Placental pericyte (primary cell): ENCODE measurements at places on chromosomes 16 and 17. TPM values are rescaled to one million over a fixed set of nuclear protein-coding genes. Genes with fewer than 3 reads are reported as not detected.

The KPNB1 gene
- 545 and 705 TPM in 2 replicates for total RNA-seq

The OR4D2 gene
- total RNA-seq: not detected in 2 replicates

The BTBD17 gene
- not detected in 2 replicates for total RNA-seq

The PITPNM3 gene
- 0.43 and 0.44 TPM in 2 replicates for total RNA-seq

The EFNB3 gene
- 0.72 and 1.5 TPM in 2 replicates for total RNA-seq

The CAPN15 gene
- 68.9 and 91.9 TPM in 2 replicates for total RNA-seq

The SOX9 gene
- total RNA-seq: 2.8 and 33.6 TPM in 2 replicates

The PARD6A gene
- 1.3 and 1.5 TPM in 2 replicates for total RNA-seq

The HCRT gene
- total RNA-seq: not detected in 2 replicates
